Activated T-helper 9 cell treated with anti-CD3 and anti-CD28 coated beads, Interleukin-2, amount 50 U/mL, for 16 hours (primary cell): ENCODE measurements at places on chromosomes 6 and 20.

DNA sequence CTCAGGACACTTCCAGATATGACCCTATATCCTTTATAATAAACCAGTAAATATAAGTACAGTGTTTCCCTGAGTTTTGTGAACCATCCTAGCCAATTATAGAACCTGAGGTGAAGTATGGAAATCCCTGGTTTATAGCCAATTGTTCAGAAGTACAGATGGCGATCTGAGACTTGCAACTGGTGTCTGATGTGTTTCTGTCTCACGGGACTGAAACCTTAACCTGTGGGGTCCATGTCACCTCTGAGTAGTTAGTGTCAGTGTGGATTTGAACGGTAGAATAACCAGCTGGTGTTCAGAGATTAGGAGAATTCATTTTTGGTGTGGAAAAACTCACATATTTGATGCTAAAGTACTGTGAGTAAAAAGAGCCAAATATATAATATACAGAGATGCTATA lies 606.6 kb downstream of the MAFB start:
- no peak for DNase-seq

DNA sequence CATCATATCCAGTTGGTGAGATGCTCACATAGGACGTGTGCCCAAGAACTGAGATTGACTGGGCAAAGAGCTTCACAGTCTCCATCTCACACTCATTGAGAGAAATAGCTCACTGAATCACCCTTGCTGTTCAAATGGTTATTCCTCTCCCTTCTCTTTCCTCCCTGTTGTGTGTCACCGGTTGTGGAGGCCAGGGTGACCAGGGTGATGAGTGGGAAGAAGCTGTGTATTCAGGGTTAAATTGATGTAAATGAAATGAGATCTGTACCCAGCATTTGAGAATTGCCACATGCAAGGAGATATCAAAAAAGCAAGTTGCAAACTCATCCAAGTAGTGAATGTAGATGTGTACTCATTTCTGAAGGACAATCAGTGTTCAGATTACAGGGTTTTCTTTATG lies 36.6 kb upstream of the VAPB start:
- DNase-seq, result no peak

DNA sequence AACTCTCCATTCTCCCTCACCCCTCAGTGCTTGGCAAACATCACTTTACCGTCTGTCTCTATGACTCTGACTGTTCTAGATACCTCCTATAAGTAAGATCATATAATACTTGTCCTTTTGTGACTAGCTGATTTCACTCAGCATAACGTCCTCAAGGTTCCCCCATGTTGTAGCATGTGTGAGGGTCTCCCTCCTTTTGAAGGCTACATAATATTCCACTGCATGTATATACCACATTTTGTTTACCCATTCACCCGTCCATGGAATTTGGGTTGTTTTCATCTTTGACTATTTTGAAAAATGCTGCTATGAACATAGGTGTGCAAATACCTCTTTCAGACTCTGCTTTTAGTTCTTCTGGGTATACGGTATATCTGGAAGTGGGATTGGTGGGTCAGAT lies 28.3 kb downstream of the CTCFL start:
- DNase-seq, result no peak

- no peak for DNase-seq
These were observed 23.2 kb upstream of the ROS1 start for GRCh38 chr6:117448732-117449485.

DNA sequence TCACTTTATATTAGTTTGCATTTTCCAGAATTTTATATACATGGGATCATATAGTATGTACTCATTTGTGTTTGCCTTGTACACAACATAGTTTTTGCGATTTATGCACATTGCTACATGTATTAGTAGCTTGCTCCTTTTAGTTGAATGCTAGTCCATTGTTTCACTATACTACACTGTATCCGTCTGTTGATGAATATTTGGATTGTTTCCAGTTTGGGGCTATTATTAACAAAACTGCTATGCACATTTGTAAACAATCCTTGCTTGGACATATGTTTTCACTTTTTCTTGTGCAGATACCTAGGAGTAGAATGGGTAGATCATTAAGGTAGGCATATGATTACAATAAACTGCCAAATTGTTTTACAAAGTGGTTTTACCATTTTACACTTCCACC lies 3.9 kb upstream of the LRRC1 start:
- no peak for DNase-seq

GRCh38 chr20:64217539-64218221 lies 37.9 kb upstream of the PCMTD2 start:
- no peak for DNase-seq

- no peak for DNase-seq
These were observed 32.6 kb downstream of the SLC2A10 start for GRCh38 chr20:46741924-46742668.

- no peak for DNase-seq
These were observed 140.1 kb upstream of the BTBD3 start for GRCh38 chr20:11777387-11778205.
